ENCODE measurements at places on chromosomes 2 and 18.
A peak's percentile ranks its signal among the peaks of the same experiment; 100 is the strongest.

DNA sequence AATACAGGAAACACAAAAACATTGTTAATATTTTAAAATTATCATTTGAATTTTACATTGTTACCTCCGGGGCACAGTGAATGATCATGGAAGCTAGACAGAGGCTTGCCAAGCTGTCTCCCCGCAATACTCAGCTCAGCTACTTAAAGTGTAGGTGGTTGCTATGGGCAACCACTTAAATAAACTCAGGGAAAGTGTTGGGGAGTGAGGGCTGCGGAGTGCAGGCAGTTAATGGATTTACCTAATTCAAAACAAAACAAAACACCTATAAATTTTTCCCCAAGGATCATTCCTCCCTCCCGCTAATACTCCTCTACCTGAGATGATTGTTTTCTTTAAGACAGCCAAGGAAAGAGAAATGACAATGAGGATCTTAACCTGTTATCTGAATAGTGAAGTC is 349.5 kb downstream of the TGIF1 start:
- DNase-seq, result no peak

- DNase-seq, result no peak
Measured at GRCh38 chr18:5948237-5948636, 52.9 kb upstream of the TMEM200C start.

GRCh38 chr2:74528600-74529356 is 728 bp downstream of the AUP1 start:
- DNase-seq, result no peak

GRCh38 chr2:171991027-171991426 is 8.7 kb upstream of the METAP1D start:
- no peak for DNase-seq

GRCh38 chr2:238573065-238573778 is 146.5 kb downstream of the ASB1 start:
- no peak for DNase-seq

DNA sequence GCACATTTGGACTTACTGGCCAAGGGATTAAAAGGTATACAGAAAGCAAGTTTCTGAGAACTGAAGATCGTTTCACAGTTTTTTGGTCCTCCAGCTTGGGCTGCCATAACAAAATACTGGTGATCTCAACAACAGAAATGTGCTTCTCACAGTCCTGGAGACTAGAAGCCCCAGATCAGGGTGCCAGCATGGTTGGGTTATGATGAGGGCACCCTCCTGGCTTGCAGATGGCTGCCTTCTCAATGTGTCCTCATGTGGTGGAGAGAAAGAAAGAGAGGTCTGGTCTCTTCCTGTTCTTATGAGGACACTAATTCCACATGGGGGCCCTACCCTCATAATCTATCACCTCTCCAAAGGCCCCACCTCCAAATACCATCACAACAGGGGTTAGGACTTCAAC is 20.1 kb upstream of the CXCR1 start:
- no peak for DNase-seq

- DNase-seq, result peak; percentile 43
Measured at GRCh38 chr2:45763255-45763654, 111.8 kb downstream of the PRKCE start.

DNA sequence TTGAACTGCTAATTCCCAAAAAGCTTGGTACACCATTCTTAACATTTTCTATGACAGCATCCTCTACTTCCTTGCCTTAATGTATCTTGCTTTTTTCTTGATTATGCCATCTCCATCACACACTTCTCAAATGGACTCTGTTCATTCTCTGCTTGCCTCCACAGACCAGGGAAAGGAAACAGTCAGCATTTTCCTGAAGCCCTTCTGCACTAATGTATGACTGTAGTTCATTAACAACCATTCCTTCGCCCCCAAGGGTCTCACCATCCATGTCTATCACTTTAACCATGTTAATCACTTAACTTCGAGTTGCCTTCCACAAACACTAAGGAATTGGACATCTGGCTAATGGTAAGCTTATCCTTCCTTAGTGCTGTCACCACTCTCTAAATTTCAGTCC is 54.8 kb downstream of the COBLL1 start:
- DNase-seq, result no peak

DNA sequence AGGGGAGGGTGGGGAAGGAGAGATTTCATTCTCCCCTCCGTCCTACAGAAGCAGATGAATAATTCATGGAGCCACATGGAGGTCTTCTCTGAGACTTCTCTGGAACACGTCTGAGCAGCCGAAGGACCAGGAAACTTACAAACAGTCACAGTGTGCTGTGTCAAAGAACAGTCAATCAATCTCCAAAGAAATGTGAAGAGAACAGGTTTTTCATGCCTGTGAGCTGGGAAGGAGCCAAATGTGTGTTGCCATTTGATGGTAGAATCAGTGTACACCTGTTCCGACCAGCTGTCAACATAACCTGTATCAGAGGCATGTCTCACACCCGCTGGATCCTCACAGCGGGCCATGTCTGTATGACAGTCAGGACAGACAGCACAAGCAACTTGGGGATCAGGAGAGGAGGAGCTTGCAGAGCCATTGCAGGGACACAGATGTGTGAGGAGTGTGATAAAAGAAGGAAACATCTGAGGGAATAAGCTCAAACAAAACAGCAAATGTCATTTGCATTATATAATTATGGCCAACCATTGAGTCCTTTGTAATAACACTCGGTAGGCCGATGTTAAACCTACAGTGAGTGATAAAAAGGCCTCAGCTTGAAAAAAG is 298.5 kb downstream of the EN1 start:
- no peak for DNase-seq

GRCh38 chr2:118830881-118831280 is 16.6 kb downstream of the EN1 start:
- DNase-seq, result no peak

All from fibroblast of skin of abdomen (primary cell).